ENCODE measurements at places on chromosomes 12 and 14.

GRCh38 chr12:130956009-130956408 is 2.3 kb downstream of the ADGRD1 start:
- DNase-seq: no peak

DNA sequence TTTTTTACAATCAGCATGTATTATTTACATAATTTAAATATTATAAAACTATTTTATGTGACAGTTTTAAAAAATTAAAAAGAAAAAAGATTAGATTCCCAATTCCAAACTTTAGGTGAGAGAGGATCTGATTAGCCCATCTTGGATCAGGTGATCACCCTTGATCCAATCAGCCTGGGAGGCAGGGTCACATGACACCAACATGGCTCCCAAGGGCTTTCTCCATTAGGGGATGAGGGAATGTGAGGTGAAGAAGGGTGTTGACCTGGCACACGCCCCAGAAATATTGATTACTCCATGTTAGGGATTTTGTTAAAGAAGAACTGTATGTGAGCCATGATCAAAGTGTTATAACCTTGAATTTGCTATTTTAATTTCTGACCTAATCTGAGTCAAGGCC is 225.4 kb downstream of the RBM19 start:
- no peak for DNase-seq

- no peak for DNase-seq
Observed at GRCh38 chr12:52667509-52667908, 12.7 kb downstream of the KRT1 start.

GRCh38 chr12:5864301-5864700 is 80.8 kb downstream of the ANO2 start:
- DNase-seq: no peak

- no peak for DNase-seq
Observed at GRCh38 chr12:30440826-30441602, 254.7 kb downstream of the IPO8 start.

DNA sequence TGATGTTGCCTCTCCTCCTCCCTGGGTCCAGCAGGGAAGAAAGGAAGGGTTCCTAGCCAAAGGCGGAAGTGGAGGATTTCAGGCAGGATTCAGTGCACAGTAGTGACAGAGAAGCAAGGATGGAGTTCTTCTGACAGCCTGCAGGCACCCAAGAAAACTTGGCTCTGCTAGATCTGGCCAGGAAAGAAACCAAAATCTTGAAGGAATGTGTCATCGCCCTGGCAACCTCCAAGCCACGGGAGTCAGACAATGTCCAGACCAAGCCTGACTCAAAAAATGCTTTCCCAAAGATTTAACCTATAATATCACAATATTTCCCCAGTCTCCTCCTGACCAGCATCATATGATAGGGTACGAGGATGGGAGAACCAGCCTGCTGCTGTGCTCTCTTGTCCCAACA is 22.8 kb upstream of the DHRS4 start:
- DNase-seq: no peak

- DNase-seq: no peak
Observed at GRCh38 chr12:124393831-124394230, 98.9 kb downstream of the RFLNA start.

- no peak for DNase-seq
Observed at GRCh38 chr12:12622418-12622817, 10.7 kb downstream of the CREBL2 start.

DNA sequence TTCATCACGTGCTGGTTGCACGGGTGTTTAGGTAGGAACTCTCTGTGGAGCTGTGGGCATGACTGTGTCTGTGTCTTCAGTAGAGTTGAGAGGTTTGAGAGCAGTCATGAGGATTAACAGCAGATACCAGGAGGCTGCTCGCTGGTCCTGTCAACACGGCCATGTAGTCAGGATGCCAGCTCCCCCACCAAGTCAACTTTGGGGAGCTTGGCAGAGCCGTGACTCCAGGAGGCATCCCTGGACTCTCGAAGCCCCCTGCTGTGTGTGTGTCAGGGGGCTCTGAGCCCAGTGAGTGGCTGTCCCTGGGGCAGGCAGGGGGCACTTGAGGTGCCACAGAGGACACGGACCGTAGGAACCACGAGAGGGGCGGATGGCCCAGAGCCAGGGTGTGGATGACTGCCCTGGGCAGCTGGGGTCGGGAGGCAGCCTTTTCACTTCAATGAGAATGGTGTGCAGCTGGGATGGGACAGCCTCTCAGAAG is 7.2 kb upstream of the GPR132 start:
- no peak for DNase-seq

GRCh38 chr14:64733899-64734298 is 29.7 kb downstream of the PLEKHG3 start:
- no peak for DNase-seq

DNA sequence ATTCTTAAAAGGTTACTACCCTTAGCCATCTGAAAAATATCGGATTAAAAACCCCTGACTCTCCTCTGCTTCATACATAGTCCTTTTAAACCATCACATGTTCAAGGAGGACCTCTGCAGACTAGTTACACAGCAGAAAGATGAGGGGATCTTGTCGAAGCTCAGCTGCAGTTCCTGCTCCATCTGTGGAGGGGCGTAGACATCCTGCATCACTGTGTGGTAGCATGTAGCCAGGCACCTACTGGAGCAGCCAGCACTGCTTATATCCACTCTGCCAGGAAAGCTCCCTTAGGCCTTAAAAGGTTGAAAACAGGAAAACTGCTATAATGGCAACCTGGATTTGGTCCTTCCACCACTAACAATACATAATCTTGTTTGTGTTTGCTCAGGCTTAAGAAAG is 57.6 kb upstream of the STRN3 start:
- DNase-seq: no peak

- DNase-seq: no peak
Observed at GRCh38 chr12:53224061-53224896, 7.7 kb downstream of the RARG start.

- DNase-seq: no peak
Observed at GRCh38 chr14:92551044-92551841, 37.7 kb downstream of the RIN3 start.

- no peak for DNase-seq
Observed at GRCh38 chr14:22268875-22269274, 320.1 kb downstream of the DAD1 start.
